ENCODE measurements at places on chromosomes 5 and 9.

DNA sequence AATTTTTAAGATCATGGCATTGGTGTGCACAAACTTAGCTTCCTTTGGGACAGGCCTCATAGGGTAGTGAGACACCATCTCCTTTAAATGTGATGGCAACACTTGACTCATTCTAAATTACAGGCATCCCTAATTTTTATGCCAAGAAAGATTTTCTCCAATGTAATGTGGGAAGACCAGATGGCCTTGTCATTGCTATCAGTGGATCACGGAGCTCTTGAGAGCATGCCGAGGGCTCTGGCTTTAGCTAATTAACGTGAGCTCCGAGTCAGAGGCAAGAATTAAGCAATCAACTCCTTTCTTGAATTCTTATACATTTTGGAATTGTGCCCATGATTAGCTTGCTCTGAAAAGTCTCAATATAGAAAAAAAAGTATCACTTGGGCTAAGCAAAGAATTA, 215.8 kb downstream of the LRRC70 start:
- DNase-seq = no peak

DNA sequence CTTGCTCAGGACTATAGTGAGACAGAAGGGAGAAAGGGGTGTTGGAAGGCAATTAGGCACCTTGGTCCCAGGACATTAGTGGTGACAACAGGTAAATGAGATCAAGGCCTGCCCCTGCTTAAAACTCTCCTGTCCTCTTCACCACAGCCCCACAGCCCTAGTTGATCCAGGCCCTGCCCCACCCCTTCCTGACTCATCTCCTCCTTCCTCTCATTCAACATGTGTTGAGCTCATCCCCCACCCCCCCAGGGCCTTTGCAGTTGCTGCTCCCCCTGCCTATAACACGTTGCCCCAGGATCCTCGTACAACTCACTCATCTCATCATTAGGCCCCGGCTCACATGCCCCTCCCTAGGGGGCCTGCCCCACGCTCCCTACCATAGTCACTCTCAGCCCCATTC, 66.8 kb downstream of the TSPAN17 start:
- no peak for DNase-seq

DNA sequence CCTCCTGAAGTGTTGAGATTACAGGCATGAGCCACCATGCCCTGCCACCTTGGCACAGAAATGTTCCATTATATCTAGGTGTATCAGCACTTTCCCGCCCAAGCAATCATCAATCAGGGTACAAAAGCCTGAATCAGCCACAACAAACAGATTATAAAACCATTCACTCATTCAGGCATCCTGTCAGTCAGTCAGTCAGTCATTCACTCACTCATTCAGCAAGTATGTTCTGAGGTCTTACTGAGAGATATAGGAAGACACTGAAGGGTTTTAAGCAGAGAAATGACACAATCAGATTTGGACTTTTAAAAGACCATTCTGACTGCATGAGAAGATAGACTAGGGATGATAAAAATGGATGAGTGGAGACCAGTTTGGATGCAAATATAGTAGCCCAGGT, 13.1 kb downstream of the PSMD5 start:
- DNase-seq = no peak

GRCh38 chr5:6616632-6617031, 16.2 kb downstream of the NSUN2 start:
- DNase-seq = no peak

DNA sequence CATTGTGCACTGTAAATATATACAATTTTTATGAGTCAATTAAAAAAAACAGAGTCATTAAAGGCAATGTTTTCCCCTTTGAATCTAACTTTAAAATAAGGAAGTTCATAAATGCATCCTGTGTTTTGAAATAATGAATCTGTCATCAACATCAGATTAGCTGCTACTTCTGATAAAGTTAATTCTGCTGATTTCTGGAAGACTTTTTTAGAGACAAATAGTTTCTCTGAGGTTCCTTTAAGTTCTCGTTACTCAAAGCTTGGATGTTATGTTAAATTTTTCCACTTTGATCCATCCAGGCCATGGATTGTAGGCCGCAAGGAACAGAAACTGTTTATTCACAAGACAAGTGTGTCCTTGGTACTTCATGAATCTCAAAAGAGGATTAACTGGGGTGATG, 115.5 kb downstream of the CARTPT start:
- peak; percentile 22 for DNase-seq

DNA sequence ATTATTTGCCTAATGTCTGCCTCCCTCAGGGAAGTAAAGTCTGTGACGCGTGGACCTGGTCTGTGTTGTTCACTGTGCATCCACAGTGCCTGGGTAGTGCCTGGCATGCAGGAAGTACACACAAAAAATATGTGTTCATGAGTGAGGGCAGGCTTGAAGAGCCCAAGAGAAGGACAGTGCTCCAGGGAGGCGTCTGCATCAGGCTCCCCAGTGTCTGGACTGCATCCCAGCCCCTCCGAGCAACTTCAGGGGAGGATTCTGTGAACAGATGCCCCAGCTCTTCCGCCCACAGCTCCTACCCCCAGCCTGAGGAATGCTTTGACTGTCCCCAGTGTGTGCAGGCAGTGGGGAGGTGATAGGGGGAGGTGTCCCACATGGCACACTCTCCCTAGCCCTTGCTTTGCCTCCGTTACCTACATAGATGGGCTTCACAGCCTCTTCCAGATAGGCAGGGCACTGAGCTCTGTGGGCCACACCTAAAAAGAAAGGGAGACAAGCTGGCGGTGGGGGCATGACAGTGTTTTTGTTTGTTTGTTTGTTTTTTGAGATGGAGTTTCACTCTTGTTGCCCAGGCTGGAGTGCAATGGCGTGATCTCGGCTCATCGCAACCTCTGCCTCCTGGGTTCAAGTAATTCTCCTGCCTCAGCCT, 25.4 kb downstream of the IRF1 start:
- DNase-seq = no peak

GRCh38 chr5:154757814-154758406, 2.7 kb downstream of the LARP1 start:
- no peak for DNase-seq

- DNase-seq = no peak
These were observed 20.7 kb upstream of the ANKRD34B start for GRCh38 chr5:80590766-80591165.

DNA sequence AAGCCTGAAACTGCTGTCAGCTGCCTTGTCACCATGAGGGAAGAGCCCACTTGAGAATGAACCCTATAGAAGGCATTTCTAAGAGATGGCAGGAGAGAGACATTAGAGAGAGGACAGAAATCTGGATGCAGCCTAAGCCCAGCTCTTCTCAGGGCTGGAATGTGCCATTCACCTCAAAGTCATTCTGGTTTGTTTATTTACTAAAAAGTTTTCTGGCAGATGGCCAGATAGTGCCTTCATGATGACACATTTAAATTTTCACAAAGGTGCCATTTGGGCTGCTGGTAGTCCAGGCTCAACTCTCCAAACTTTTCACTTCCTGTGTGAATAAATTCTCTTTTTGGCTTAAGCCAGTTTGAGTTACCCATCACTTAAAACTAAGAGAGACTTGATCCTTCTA, 144.6 kb upstream of the ZNF366 start:
- DNase-seq = no peak

- DNase-seq = no peak
These were observed 697 bp upstream of the PRUNE2 start for GRCh38 chr9:76906647-76906975.

DNA sequence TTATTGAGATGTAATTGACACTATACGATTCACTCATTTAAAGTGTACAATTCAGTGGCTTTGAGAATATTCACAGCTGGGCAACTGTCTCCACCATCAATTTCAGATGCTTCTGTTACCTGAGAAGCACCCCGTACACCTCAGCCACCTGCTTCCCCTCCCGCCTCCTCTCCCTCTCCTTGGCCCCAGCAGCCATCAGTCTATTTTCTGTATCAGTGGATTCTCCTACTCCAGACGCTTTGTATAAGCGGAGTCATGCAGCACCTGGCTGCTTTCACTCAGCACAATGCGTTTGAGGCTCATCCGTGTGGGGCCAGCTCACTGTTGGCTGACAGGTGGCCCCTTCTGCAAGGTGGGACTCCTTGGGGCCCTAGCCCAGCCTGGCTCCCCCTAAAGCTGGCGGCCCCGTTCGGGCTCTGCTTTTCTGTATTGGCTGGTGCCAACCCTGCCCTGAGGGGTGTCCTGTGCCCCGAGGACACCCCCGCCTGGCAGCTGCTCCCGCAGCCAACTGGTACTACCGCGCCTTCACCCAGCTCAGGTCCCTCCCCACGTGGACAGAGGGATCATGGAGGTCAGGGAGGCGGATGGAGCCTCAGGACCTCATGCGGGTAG, 124.4 kb upstream of the COL5A1 start:
- no peak for DNase-seq

GRCh38 chr9:111158363-111158762, 120.1 kb upstream of the LPAR1 start:
- no peak for DNase-seq

DNA sequence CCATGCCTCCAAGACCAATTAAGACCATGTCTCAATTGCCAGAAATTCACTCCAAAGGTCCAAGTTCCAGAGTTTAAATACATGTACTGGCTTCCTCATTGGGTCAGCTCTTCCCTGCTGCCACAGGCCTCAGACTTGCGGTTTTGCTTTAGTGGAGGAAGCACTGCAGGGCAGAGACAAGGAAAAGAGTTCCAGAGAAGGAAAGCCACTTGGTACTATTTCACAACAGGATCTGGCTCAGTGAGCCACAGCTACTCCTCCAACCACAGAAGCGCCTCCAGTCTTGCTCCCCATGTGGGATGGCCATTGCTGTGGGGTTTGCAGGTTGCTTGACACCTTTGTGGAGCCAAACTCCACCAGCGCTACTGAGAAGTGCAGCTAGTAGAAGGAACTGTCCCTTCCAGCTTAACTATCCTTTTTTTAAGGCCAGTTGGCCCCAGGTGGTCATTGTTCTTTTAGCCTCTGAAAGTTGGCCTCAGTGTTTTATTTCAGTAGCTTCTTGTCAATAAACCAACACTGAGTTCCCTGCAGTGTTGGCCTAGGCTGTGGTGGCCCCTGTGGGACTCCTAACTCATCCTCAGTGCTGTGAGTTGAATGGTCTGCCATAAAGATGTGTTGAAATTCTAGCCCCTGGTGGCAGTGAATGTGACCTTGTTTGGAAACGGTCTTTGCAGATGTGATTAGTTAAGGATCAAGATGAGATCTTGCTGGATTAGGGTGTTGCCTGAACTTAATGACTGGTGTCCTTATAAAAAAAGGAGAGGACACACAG, 93.7 kb upstream of the DAP start:
- peak; percentile 67 for DNase-seq

- DNase-seq = peak; percentile 76
These were observed 369.5 kb downstream of the ARL15 start for GRCh38 chr5:53940921-53941320.

DNA sequence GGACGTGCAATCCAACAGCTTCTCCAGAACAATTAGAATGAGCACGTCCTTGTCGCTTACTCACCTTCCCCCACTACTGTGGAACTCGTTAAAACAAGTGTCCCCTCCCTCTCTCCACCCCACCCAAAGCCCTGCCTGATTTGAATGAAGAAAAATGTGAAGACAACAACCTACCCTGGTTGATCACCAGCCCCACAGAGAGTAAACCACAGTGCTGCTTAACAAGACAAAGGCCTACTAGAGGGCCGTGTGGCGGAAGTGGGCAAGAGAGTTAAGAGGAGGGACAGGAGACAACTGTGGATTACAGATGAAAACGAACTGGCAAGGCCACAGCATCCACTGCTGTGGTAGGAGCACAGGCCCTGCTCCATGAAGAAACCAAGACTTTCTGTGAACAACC, 51.1 kb downstream of the CDK5RAP2 start:
- DNase-seq = no peak

Measured in inflammatory macrophage treated with lipopolysaccharide for 4 hours (primary cell).